ENCODE measurements at places on chromosomes 6 and 20.
A peak's percentile ranks its signal among the peaks of the same experiment; 100 is the strongest.

- DNase-seq, result peak; percentile 92
Measured at GRCh38 chr6:43809417-43810305, 39.6 kb downstream of the VEGFA start.

DNA sequence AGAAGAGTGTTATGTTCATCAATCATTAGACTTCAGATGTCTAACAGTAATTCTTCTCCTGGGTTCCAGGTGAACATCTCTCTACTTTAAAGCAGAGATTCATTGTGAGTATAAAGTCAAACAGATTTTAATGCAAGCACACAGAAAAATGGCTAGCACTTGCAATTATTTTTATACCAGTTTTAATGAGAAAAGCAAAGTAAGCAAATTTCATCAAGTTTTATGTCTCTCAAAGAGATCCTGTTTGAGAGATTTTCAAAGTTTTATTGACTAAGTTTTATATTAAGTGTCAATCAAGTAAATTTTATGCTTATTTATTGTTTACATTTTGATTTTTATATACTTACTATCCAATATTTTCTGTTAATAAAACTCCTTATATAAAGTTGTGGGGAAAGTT is 1628.5 kb downstream of the HACE1 start:
- no peak for DNase-seq

- no peak for DNase-seq
Measured at GRCh38 chr20:13333793-13334192, 112.7 kb downstream of the ISM1 start.

DNA sequence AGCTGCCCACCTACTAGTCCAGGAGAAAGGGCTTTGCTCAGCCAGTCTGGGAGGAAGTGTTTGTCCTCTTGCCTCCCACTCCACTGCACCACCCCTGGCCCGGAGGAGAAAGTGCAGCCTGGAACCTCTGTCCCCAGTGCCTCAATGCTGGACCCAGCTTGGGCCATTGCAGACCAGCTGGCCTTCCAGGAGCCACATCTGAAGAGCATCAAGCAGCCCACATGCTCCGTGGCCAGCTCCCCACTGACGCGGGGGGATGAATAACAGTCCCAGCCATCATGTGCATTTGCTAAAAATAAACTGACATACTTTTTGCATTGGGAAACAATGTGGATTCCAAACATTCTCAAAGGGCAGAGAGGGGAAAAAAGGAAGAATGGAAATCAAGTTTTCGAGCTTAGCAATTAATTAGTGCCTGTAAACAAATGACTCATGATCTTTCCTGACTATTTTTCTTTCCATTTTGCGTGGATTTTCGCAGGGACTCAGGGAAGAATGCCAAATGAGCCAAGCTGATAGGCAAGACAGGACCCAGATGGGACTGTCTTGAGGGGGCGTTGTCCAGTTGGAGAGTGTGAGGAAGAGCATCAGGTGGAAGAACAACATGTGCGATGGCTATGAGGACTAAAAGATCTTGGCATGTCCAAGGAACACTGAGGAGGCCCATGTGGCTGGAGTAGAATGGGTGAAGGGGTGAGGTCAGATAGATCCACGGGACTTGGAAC is 34.1 kb downstream of the CEBPB start:
- DNase-seq, result no peak

DNA sequence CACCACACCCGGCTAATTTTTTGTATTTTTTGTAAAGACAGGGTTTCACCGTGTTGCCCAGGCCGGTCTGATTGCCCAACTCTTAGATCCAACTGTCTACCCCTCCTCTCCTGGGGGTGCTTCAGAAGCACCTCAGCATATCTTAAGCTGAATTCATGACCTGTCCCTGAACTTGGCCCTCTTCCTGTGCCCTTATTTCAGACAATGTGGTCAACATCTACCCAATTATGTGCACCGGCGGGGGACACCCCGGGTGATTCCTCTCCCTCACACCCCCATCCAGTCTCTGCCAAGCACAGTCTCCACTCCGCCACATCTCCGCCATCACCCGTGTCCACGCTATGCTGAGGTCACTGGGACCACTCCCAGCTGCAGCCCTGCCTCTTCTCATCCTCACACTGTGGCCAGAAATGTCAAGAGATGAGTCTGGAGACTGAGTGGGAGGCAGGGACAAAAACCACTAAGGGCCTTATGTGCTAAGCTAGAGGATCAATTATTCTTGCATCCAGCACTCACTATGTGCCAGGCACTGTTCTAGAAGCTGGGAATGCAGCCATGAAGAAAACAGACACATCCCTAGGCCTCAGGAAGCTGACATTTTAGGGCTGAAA is 111.9 kb downstream of the ARMC2 start:
- no peak for DNase-seq

DNA sequence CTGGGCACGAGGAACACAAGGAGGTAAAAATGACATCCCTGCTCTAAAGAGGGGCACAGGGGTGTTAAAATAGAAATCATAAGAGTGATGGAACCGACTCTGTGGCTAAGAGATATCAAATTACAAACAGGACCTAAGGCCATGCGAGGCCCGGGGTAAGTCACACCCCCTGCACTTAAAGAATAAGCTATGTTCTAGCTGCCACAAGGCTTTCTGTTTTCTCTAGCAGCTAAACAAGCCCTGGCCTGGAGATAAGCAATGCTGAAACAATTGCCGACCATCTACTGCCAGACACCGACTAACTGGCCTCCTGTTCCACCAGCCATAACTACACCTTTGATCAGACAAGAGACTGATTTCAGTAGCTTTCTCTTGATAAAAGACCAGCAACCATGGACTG is 32.4 kb downstream of the MDGA1 start:
- DNase-seq, result peak; percentile 89

- no peak for DNase-seq
Measured at GRCh38 chr6:116550796-116551195, 2.8 kb upstream of the CALHM4 start.
